Mesangial cell (primary cell): ENCODE measurements at places on chromosomes 4 and X. TPM values are rescaled to one million over a fixed set of nuclear protein-coding genes. Genes with fewer than 3 reads are reported as not detected.

Gene TBC1D9
- 11.6 and 18.8 TPM in 2 replicates for total RNA-seq

Gene SPOCK3
- 0.98 and 2.2 TPM in 2 replicates for total RNA-seq

Gene CLDN34
- total RNA-seq = not detected in 2 replicates

Gene ARHGAP6
- 0.65 and 7.5 TPM in 2 replicates for total RNA-seq

Gene STARD8
- 4.1 TPM in 2 replicates for total RNA-seq

Gene ARMCX1
- total RNA-seq = 10.9 and 14.6 TPM in 2 replicates

Gene PCDH11X
- not detected in 2 replicates for total RNA-seq

Gene USP9X
- 49.0 and 62.0 TPM in 2 replicates for total RNA-seq

Gene TMEM33
- total RNA-seq = 51.6 and 55.7 TPM in 2 replicates

Gene FOXO4
- total RNA-seq = 1.6 and 6.6 TPM in 2 replicates

Gene FAM13A
- total RNA-seq = 4.9 and 6.0 TPM in 2 replicates

Gene GYPB
- not detected in 2 replicates for total RNA-seq

Gene CORIN
- total RNA-seq = 0.13 and 0.49 TPM in 2 replicates

Gene UGT2B15
- total RNA-seq = not detected in 2 replicates

Gene SMR3B
- not detected in 2 replicates for total RNA-seq

Gene VEGFC
- total RNA-seq = 27.9 and 58.3 TPM in 2 replicates

Gene IL2RG
- not detected in 2 replicates for total RNA-seq

Gene NEXMIF
- under 0.01 and 0.13 TPM in 2 replicates for total RNA-seq

Gene PPP2R2C
- total RNA-seq = not detected in 2 replicates

Gene KDR
- under 0.01 and 0.25 TPM in 2 replicates for total RNA-seq
